ENCODE measurements at places on chromosomes 6 and 20.

GRCh38 chr6:170112583-170112860 is 178.4 kb downstream of the DLL1 start:
- no peaks in the 10 kb centered on the region for H3K27me3 ChIP-seq
- H3K27ac ChIP-seq: no peak overlapping the region
- H3K36me3 ChIP-seq: no peaks in the 10 kb centered on the region

GRCh38 chr6:105591053-105591452 is 188.2 kb upstream of the PREP start:
- peaks cover 4% of the 10 kb centered on the region for H3K4me1 ChIP-seq
- H3K36me3 ChIP-seq: no peaks in the 10 kb centered on the region
- no peak overlapping the region for H3K27ac ChIP-seq

DNA sequence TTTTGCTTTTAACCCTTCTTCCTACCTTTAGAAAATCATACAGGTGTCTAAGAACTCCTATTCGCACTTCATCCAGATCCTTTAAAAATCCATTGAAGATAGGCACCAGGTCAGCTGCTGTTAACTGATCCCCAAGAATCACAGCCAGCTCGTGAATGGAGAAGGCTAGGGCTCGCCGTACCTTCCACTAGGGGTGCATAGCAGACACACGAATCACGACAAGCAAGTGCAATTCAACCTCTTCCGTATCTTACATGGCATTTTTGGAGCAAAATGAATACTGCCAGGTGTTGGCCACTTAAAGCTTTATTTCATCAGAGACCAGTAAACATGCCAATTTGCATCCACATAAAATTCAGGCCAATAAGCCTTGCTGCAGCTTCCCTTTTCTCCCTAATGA is 10.8 kb upstream of the ANKRD60 start:
- no peak for DNase-seq
- H3K4me1 ChIP-seq: no peaks in the 10 kb centered on the region
- H3K4me3 ChIP-seq: no peak overlapping the region
- H3K27me3 ChIP-seq: no peaks in the 10 kb centered on the region

- H3K27me3 ChIP-seq: no peaks in the 10 kb centered on the region
- H3K36me3 ChIP-seq: no peaks in the 10 kb centered on the region
- DNase-seq: no peak
Measured at GRCh38 chr6:104459543-104459942, 400.2 kb downstream of the HACE1 start.

GRCh38 chr6:34581561-34581920 is 25.4 kb upstream of the SPDEF start:
- H3K27ac ChIP-seq: no peak overlapping the region
- H3K27me3 ChIP-seq: no peaks in the 10 kb centered on the region
- H3K4me1 ChIP-seq: no peaks in the 10 kb centered on the region
- no peak for DNase-seq
